ENCODE measurements at places on chromosomes 2 and 18. TPM values are rescaled to one million over a fixed set of nuclear protein-coding genes. Genes with fewer than 3 reads are reported as not detected.

DNA sequence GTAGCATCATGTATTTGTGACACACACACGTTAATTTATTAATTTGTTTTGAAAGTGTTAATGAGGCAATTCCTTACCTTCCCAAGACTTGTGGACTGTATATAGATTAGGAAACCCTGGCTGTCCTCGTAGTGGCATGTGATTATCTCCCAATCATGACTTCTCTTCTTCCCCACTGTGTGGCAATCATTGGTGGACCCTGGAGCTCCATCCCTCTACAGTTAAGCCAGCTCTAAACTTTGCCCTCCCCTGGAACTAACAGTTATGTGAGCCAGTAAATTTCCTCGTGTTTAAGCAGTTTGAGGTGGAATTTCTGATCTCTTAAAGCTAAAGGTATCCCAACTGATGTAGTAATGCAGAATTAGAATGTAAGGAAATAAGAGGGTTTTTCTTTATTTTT, 22.0 kb downstream of the GALNT1 start:
- DNase-seq = no peak

The POMC gene
- polyA plus RNA-seq = 8.4 TPM

DNA sequence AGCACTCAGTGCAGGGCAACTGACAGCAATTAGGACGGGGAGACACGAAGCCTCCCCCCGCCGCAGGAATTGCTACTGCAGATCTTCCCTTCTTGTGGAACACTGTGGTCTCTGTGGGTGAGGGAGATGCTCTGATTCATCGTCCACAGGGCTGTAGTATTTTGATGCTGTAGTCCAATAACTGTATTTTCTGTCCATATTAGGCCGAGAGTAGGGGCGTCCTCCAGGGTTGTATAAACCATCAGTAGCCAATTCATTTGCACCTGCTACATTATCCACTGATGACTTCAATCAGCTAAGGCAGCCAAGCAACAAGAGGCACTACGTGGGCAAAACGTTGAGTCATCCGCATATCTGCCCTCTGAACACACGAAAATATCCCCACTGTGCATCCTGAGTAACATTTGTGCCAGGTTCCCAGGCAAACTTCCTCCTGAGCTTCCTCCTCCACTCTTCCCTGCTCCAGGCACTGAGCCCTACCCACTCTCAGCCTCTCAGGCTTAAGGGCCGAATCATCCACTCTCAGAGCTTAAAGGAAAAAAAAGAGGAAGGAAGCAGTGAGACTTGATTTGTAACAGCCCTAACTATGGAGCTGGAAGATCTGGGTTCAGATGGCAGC, 62.1 kb downstream of the LBH start:
- DNase-seq = no peak

The GPR35 gene
- 1.7 TPM for polyA plus RNA-seq

DNA sequence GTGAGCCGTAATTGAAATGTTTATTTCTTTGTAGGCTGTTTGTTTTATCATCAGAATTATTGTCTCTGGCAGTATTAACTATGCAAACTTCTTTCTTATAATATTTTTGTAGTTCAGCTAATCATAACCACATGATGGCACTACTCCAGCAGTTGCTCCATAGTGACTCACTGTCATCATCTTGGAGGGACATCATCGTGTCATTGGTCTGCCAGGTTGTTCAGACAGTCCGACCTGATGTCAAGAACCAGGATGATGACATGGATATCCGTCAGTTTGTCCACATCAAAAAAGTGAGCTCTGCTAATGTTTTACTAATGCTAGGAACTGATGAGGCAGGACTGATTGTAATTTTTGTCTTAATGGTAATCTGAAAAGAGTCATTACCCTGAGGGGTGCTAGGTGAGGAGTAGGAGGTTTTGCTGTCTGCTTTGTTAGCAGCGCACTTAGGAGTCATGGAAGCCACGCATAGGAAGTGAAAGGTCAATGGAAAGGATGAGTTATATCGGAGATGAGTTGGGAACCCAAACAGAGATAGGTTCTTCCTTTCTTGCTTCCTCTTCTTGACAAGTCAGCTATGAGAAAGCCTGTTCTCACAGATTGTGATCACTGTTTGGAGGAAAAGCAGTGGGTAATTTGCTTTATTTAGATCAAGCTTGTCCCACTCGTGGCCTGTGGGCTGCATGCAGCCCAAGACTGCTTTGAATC, 49.2 kb downstream of the PIKFYVE start:
- DNase-seq = no peak

The BCL2 gene
- 27.3 TPM for polyA plus RNA-seq

The CRYBA2 gene
- polyA plus RNA-seq = not detected

DNA sequence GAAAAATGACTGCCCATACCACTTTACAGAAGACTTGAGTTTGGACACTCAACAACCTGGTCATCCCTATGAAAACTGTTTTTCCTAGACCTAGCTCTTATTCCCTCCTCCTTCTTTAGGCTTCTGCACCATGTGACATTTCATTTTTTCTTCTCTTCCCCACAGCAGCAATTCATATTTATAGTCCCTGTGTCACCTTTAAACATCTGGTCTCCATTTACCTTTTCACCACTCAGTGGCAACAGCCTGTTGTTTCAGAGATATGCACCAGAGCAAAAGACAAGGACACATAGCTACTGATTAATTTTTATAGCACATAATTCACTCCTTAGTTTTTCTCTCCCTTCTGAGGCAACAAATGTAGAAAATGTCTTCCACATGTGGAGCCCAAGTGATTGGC, 118.7 kb downstream of the RIT2 start:
- no peak for DNase-seq

The ITPRIPL1 gene
- polyA plus RNA-seq = 4.4 TPM

The C18orf32 gene
- 28.7 TPM for polyA plus RNA-seq

GRCh38 chr2:230457073-230457768, 41.2 kb downstream of the SP100 start:
- DNase-seq = no peak

- no peak for DNase-seq
Observed at GRCh38 chr2:139000131-139000785, 220.1 kb upstream of the NXPH2 start.

GRCh38 chr18:59148192-59148591, 8.5 kb downstream of the SEC11C start:
- DNase-seq = no peak

DNA sequence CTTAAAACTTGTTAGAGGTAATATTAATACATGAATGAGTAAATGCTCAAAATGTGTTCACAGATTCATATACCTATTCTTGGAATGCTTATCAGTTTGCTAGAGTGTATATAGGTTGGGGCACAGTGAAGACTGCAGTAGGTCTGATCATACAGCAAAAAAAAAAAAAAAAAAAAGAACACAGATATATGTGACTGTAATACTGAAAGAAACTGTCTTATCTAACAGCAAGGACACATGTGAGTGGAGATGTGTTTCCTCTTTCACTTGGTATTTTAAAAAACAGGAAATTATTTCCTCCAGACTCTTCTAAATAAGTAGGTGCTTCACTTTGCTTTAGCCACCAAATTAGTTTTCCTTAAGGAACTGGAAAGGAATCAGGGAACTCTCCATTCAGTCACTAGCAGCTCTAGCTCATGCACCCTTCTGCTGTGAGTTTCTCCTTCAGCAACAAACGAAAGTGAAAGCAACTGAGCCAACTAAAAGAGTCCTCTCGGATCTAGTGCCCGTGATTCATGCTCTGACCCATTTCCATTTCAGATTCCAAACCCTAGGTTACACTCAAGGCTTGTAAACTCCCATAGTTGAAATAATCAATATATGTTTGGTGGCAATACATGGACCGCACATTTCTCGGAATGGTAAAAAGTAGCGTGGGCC, 98.5 kb downstream of the DSEL start:
- no peak for DNase-seq

- DNase-seq = no peak
Observed at GRCh38 chr2:8576525-8577167, 105.2 kb upstream of the ID2 start.

DNA sequence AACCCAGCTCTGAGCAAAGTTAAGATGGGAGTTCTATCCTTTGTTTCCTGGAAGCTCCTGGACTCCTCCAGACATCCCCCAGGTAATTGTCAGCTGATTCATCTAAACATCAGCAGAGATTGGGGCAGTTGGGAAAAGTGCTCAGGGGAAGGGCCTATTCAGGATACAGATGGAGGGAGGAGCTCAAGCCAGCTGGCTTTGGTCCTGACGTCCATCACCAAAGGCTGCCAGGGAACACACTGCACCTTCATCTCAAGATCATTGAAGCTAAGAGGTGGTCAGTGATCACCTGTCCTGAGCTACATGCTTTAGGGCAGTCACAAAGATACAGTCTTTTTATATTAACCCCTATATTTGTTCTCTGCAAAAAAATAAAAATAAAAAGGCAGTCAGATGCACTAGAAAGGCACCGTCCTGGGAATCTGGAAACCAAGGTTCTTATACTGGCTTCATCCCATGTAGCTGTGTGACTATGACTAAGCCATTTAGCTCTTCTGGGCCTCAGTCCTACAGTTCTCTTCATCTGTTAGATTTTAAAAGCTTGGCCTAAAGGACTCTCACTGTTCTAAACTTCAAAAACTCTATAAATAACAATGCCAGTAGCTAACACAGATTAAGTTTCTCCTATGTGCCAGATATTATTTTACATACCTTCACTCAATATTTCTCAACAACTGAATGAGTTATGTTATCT, 446.5 kb downstream of the BCL11A start:
- no peak for DNase-seq

The CAPN14 gene
- polyA plus RNA-seq = 0.13 TPM

DNA sequence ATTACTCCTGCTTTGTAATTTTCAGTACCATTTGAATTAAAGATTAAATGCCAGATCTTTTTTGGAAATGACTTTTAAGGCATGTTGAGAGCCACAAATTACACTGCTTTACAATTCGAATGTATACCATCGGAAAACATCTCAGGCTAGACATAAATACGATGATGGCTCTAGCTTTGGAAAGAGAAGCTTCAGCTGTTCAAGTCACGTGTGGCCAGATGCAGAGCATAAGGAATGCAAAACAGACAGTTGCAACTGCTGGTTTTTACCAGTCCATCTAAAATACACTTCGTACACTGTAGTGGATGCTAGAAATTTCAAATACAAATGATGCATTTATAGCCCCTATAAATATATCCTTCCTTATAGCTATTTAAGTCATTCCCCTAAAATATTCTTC, 8.0 kb downstream of the ZNF516 start:
- DNase-seq = no peak

DNA sequence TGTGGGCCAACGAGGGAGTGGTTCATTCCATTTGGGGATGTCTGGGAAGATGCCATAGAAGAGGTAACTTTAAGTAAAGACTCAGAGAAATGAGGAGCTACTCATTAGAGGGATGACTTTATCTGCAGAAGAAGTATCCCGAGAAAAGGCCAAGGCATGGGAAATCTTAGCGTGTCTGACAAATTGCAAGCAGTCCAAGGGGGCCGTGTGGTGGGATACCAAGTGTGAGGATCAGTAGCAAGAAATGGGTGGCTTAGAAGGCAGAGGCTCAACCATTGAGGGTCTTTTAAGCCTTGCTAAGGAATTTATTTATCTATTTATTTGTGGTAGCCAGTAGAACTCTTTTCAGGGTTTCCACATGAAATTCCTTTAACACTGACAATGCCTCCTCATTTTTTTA, 436.4 kb downstream of the RNF144A start:
- no peak for DNase-seq

DNA sequence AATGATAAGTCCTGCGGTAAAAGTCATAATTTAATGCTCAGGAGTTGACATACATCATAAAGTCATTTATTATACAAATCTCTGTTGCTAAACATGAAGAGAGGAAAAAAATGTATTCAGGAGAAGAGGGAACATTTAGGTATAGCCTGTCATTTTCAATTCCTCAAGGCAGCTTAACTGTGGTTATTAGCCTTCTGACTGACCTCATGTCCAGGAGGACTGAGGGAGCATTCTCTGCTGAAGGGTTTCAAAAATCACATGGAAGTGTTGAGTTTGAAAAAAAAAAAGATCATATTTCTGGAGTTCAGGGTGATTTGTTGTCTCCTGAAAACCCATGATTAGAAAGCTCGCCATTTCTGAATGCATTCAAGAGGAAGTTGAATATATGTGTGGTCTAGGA, 1371.1 kb upstream of the LRRTM1 start:
- DNase-seq = no peak

- no peak for DNase-seq
Observed at GRCh38 chr2:208183972-208184705, 5.7 kb downstream of the C2orf80 start.

DNA sequence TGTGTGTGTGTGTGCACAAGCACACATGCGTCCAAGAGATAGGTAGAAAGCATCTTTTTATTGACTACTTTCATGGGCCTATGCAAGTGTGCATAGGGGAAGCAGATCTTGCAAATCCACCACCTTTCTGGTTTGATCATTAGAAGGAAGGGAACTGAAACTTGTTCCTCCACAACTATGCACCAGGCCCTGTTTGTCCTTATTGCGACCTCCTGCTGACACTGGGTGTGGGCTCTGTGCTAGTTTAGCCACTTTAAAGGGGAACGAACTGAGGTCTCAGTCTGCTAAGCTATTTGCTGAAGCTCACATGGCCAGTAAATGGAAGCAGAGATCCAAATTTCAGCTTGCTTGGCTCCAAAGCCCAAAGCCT, 32.1 kb upstream of the INSIG2 start:
- DNase-seq = no peak

The RIT2 gene
- polyA plus RNA-seq = not detected

GRCh38 chr2:160505256-160505655, 11.6 kb upstream of the RBMS1 start:
- DNase-seq = no peak
